Thymus (tissue), 14 donors: ENCODE measurements at places on chromosomes 3 and 15. TPM values are rescaled to one million over a fixed set of nuclear protein-coding genes. Genes with fewer than 3 reads are reported as not detected.

GRCh38 chr3:118501152-118501551, 533.5 kb downstream of the IGSF11 start:
- no peak for DNase-seq

DNA sequence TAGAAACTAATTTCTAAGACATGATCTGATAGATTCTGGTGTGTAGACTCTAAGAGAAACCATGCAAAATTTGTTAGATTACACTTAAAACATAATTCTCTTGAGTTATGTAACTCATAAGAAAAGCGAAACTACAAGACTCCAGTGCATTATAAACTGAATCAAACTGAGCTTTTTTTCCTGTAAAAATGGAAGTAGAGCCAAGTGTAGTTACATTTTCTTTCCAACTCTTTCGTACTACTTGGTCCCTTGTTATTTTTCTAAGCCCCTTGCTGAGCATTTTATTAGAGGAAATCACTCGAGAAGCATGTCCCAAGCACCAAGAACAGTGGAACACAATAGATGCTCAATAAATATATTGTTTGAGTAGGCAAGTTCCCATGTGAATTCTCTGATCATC, 130.2 kb downstream of the GADL1 start:
- no peak for DNase-seq

The SUCNR1 gene
- 1.1 TPM for total RNA-seq

GRCh38 chr3:42547401-42547945, 34.3 kb downstream of the SEC22C start:
- DNase-seq = no peak

The TRIM59 gene
- total RNA-seq = 23.0 TPM

- DNase-seq = no peak
Observed at GRCh38 chr3:52145736-52146110, 8.5 kb downstream of the POC1A start.

GRCh38 chr3:127183931-127184869, 8.7 kb upstream of the PRR23E start:
- DNase-seq = no peak

DNA sequence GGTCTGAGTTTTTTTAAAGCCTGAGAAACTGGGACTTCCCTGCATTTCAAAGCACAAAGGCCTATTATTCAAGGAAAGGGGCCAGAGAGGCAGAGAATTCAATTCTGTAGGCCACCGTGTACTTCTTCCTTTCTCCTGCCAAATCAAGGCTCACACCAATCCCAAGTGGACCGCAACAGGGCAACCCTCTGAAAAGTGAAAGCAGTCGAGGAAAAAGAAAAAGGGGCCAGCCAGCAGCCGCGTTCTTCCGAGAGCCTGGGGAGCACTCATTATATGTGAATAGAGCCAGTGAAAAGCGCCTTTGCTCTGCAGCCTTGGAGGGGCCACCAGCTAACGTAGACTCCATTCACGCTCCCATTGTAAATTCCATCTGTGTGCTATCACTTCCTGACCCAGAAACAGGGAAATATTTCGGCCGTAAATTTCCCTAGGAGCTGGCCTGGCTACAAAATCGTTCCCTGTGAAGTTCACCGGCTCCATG, 45.9 kb upstream of the THUMPD3 start:
- no peak for DNase-seq

- no peak for DNase-seq
Observed at GRCh38 chr3:13204177-13204581, 130.9 kb upstream of the IQSEC1 start.

DNA sequence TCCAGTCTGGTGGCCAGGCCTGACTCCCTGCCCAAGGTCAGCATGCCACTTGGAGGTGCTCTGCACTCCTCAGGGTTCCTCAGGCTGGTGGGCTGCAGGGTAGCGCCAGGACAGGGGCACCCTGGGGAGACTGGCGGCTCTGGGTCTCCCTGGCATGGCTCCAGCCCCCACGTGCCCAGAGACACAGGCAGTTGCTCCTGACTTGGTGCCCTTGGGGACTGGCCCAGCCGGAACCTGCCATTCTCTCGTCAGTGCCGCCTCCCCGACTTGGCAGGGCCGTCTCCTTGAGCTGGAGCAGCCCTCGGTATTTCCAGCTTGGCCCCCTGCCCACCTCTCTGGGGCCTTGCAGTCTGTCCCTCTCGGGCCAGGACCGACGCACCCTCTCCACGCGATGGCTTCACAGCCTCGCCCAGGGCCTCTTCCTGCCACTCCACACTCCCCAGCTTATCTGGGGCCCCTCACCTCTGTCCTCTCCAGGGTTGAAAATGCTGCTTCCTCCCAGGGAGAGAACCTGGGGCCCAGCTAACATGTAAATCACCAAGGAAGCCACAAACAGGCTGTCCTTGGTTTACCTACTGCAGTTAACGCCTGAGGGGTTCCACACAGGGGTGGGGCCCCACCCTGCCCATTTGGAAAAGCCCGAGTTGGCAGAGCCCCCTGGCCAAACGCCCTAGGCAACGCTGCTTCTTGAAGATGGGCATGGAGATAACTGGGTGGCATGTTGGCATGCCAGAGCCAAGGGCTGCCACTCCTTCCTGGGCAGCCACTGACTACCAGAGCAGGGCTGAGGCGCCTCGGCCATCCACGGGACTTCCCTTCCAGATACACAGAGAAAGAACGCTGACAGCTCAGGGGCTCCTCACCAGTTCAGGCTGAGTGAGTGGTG, 61.4 kb downstream of the SMAD6 start:
- DNase-seq = no peak

DNA sequence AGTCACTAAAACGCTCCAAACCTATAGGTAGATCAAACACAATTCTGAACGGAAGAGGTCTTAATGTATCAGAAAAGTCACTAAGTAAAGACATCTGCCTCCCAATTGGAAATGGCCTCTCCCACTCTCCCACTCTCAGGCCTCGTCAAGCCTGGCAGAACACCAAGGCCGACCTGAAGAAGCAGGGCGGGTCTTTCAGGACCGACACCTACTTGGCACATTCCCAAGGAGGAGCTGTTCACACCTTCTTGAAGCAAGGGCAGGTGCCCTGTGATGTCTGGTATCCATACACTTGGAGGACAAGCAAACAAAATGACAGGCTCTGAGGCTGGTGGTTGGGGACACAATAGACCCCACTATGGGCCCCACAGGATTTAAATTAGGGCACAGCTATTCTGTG, 30.0 kb downstream of the XXYLT1 start:
- no peak for DNase-seq

DNA sequence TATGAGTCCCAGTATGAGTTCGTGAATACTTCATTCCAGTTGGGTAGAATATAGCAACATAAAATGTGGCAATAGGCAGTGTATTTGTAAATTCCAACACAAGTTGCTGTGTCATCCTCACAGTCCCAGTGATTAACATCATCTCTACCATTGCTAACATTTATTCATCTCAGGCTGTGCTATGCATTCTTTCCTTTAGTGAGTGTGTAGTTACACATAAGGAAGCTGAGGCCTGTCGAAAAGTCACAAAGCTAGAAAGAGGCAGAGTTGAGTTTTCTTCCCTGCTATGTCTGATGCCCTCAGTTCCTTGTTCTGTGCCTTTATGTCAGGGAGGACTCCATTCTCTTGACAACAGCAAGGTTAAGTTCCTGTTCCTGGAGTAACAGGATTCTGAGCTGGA, 96.4 kb downstream of the FNDC3B start:
- no peak for DNase-seq

The RTP3 gene
- total RNA-seq = not detected

- DNase-seq = no peak
Observed at GRCh38 chr3:41222501-41222900, 23.2 kb downstream of the CTNNB1 start.
